Stimulated activated CD8-positive, alpha-beta memory T cell treated with anti-CD3 and anti-CD28 coated beads, Interleukin-7, amount 100 ng/mL, for 1 hour (primary cell): ENCODE measurements at places on chromosomes 4 and X.

- DNase-seq, result no peak
Observed at GRCh38 chr4:39544580-39545315, 17.5 kb upstream of the UGDH start.

GRCh38 chrX:151397741-151398070 is 700 bp downstream of the VMA21 start:
- no peak for DNase-seq

- DNase-seq, result no peak
Observed at GRCh38 chr4:74262522-74262921, 45.7 kb upstream of the EPGN start.

DNA sequence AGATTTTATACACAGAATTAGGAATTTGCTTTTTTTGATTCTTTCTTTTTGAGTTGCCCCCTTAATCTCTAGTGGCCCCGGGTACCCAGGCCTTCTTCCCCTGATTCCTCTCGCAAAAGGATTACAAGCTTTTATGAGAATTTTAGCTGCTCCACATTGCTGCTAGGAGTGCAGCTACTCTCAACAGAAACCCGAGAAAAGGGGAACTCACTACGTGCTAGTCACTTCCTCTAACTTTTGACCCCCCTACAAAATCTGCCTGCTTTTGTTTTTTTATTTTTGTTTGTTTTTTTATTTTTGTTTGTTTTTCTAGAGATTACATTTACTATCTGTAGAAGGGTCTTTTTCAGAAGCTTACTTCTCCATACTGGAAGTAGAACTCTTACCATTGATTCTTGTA is 64.1 kb downstream of the ZNF81 start:
- DNase-seq, result no peak

DNA sequence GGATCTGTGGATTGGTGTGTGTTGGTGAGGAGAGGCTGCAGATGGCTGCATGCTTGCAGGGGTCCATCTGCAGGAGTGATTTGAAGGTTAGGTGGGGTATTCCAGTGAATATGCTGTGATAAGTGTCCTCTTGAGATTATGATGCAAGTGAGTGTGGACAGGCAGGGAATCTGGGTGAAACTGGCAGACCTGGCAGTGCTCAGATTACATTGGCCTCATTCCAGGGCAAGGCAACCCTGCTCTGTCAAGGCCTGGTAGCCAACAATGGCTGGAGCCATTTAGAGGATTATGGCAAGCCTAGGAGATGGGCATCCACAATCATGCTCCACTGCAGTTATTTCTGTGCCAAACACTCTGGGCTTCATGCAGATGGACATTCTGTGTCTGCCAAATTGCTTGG is 113.9 kb downstream of the RTL3 start:
- no peak for DNase-seq
